Stimulated activated CD4-positive, alpha-beta T cell treated with anti-CD3 and anti-CD28 coated beads, Interleukin-1b, Interleukin-23, amount 100 ng/mL, for 24 hours (primary cell): ENCODE measurements at places on chromosomes 4 and X.

DNA sequence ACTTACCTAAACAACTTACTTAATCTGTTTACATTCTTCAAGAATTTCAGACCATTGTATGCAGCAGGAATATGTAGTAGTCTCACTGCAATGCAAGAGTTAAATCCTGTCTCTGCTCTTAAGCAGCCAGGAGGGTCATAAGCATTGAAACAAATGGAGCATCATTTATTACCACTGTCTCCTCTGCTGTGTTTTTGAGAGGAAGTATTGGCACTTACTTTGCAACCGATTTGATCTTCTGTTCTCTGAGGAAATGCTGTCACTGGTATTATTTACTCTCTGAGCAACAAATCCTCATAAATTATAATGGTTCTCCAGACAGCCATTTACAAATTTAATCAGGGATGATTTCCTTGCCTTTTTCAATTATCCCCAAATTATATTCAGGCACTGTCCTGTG is 1367.1 kb downstream of the STIM2 start:
- no peak for DNase-seq

GRCh38 chrX:154594491-154594890 is 9.6 kb downstream of the CTAG1A start:
- DNase-seq, result no peak

GRCh38 chrX:66162331-66162822 is 1.7 kb upstream of the HEPH start:
- no peak for DNase-seq

- DNase-seq, result no peak
Observed at GRCh38 chrX:106780664-106781377, 21.7 kb upstream of the TBC1D8B start.

DNA sequence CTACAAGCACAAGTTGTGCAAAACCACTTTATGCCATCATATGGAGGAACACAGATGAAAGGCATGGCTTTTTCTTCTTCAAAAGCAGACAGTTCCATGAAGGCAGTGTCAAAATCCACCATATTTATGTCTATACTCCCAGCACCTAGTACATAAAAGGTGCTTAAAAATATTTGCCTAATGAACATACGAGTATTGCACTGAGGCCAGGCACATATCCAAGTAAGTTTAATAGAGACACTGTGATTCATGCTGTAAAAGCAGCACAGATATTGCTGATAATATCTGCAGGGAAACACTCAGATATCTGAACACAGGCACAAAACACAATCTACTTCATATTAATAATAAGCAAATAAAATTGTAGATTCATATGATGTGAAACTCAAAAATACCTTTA is 48.1 kb upstream of the CXCL8 start:
- DNase-seq, result no peak

DNA sequence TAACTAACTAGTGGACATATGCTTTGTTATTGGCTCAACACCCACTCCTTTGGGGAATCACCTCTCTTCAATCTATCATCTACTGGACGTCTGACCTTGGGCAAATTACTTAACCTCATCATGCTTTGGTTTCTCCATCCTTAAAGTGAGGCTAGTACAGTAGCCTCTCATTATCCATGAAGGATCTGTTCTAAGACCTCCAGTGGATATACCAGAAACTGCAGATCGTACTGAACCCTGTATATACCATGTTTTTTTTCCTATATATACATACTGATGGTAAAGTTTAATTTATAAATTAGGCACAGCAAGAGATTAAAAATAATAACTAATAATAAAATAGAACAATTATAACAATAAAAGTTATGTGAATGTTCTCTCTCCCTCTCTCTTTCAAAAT is 56.2 kb downstream of the HMGB3 start:
- DNase-seq, result no peak

DNA sequence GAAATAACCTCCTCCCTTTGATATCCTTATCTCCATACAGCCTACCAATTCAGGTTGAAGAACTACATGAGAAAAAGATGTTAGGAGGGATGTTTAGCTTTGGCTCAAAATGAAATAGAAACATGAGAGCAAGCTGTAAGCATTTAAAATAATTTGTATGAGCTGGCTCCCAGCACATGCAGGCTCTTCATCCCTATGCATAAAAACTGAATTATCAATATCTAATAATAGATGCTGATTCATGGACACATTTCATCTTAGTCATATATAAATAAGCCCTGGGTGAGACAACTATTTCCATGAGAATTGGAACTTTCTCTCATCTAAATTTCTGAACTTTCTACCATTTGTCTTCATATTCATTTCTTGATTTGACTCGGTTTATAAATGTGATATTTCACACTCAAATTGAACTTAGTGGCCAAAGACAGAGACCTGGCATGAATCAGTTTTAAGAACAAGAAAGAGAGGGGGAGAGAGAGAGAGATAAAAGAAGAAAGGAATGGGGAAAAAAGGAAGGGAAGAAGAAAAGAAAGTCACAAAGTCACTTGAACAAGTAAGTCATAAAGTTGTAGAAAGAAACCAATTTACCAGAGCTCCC is 48.9 kb upstream of the GPR174 start:
- no peak for DNase-seq
